PC-9 (cell line): ENCODE measurements at places on chromosomes 7 and 10. TPM values are rescaled to one million over a fixed set of nuclear protein-coding genes. Genes with fewer than 3 reads are reported as not detected.

The NANOS1 gene
- total RNA-seq = 5.2 and 7.2 TPM in 2 replicates

The ARHGAP12 gene
- total RNA-seq = 34.3 and 51.9 TPM in 2 replicates

The OR2A7 gene
- 6.0 and 7.6 TPM in 2 replicates for total RNA-seq

The CALHM3 gene
- 12.5 and 13.1 TPM in 2 replicates for total RNA-seq

The ANKRD26 gene
- 10.6 and 12.9 TPM in 2 replicates for total RNA-seq

The LHFPL3 gene
- total RNA-seq = not detected in 2 replicates

The CHPF2 gene
- 47.4 and 54.9 TPM in 2 replicates for total RNA-seq

The ABCB1 gene
- not detected in 2 replicates for total RNA-seq

The CRTAC1 gene
- not detected in 2 replicates for total RNA-seq

The NUTM2A gene
- 0.48 and 1.5 TPM in 2 replicates for total RNA-seq
